T-helper 2 cell (primary cell): ENCODE measurements at places on chromosomes 5 and 9.

DNA sequence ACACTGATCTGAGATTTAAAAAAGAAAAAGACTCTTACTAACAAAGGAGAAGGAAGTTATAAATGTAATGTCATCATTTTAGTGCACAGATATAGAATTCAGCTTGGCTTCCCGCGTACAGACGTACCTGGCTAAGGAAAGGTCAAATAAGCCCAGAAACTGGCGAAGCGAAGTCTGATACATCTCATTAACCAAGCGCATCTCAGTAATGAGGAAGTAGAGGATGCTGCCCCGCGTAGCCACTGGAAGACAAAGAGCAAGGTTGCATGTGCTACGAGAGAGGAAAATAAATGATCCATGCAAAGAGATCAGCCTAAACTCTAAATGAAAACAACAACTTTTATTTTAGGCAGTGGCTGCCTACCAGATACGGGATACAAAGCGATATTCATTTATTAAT lies 208.8 kb downstream of the DNAH5 start:
- DNase-seq = no peak

GRCh38 chr5:167229751-167230150 lies 1061.7 kb upstream of the WWC1 start:
- no peak for DNase-seq

GRCh38 chr9:120913647-120914264 lies 12.8 kb downstream of the TRAF1 start:
- DNase-seq = no peak

DNA sequence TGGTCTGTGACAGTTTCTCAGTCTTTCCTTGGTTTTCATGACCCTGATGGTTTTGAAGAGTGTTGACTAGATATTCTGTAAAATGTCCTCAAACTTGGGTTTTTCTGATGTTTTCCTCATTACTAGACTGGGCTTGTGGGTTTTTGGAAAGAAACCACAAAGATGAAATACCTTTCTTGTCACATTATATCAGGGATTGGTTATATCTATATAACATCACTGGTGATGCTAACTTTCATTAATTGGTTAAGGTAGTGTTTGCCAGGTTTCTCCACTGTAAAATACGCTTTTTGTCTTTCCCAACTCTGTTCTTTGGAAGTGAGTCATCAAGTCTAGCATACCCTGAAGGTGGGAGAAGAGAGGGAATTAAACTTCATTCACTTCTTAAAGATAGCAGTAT lies 3.3 kb upstream of the IL31RA start:
- no peak for DNase-seq

- DNase-seq = no peak
Observed at GRCh38 chr5:120101771-120102170, 362.3 kb upstream of the PRR16 start.

DNA sequence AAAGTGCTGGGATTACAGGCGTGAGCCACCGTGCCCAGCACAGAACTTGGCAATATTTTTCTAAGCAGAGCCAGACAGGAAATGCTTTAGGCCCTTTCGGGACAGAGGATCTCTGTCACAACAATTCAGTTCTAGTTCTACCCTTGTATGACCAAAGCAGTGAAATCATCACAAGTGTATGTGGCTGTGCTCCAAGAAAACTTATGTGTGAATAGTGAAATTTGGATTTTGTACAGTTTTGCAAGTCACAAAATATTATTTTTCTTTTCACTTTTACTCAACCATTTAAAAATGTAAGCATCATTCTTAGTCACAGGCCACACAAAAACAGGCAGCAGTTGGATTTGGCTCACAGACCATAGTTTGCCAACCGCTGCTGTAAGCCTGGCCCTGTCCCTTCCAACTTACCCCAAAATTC lies 20.4 kb upstream of the PRUNE2 start:
- no peak for DNase-seq

DNA sequence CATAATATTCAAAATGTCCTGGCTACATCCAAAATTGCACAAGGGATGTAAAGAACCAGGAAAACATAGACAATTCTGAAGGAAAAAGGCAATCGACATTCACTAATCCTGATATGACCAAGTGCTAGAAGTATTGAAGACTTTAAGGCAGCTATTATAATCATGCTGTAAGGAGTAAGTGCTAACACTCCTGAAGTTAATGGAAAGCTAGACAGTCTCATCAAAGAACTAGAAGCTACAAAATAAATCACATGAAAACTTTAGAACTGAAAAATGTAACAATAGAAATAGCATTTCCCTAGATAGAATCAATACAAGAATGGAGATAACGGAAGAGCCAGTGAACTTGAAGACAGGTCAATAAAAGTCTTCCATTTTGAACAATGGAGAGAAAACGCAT lies 18.5 kb downstream of the FCN1 start:
- no peak for DNase-seq

DNA sequence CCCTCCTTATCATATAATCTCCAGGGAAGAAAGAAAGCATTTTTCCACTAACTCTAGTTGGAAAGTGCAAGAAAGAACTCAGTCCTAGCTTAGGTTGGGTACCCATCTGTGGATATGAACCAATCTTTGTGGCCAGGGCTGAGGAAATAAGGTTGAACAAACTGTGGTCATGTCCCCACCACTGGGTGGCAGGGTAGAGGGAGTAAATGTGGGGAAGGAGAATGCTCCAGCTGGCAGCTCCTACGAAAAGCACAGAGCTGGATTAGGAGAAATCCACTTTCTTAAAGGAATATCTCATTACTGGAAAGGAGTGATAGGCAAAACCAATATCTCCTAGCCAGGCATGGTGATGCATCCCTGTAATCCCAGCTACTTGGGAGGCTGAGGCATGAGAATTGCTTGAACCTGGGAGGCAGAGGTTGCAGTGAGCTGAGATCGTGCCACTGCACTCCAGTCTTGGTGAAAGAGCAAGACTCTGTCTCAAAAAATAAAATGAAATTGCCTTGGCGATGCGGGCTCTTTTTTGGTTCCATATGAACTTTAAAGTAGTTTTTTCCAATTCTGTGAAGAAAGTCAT lies 175.1 kb downstream of the CCDC192 start:
- DNase-seq = no peak

DNA sequence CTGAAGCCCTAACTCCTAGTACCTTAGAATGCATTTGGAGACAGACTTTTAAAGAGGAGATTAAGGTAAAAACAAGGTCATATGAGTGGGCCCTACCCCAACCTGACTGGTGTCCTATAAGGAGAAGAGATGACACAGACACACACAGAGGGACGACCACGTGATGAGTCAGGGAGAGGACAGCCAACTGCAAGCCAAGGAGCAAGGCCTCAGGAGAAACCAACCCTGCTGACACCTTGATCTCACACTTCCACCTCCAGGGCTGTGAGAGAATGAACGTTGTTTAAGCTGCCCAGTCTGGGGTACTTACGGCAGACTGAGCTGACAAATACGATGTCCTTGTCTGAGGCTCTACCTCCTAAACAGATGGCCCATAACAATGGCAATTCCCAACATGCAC lies 93.6 kb downstream of the ROR2 start:
- no peak for DNase-seq

DNA sequence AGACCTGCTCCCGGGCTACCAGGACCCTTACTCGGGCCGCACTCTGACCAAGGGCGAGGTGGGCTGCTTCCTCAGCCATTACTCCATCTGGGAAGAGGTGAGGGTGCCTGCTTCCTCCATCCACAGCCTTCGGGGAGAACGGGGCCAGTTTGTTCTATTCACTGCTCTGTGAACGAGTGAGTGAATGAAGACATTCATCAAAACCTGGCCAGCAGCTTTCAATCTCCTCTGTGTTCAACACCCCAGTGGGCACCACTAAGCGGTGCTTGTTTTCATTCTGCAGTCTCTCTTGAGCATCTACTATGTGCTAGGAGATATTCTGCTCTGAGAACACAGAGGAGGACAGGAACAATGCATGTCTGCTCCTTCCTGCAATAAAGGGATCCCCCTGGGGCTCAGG lies 10.6 kb downstream of the CERCAM start:
- no peak for DNase-seq

- DNase-seq = no peak
Observed at GRCh38 chr5:168879929-168880328, 300.8 kb upstream of the PANK3 start.

- no peak for DNase-seq
Observed at GRCh38 chr9:111078391-111079038, 40.2 kb upstream of the LPAR1 start.

- DNase-seq = no peak
Observed at GRCh38 chr5:150556859-150557508, 49.1 kb downstream of the NDST1 start.

DNA sequence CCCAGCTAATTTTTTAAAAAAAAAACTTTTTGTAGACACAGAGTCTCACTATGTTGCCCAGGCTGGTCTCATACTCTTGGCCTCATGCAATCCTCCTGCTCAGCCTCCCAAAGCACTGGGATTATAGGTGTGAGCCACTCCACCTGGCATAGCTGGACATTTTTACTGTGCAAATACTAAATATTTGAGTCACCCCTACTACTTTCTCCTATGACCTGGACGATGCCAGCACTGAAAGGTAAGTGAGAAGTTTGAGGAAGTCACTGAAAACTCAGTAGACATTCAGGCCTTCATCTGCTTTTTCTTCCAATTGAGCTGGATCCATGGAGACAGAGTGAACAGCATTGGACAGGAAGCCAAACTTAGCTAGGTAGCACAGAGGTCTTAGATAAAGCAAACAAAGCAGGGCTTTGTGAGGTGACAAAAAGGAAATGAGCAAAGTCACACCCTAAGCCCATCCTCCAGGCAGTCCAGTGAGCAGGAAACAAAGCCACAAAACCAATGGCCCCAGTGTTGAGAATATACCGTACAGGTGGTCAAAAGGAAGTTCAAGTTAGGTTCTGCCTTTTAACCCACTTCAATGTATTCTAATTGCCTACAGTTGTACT lies 192.6 kb upstream of the RASA1 start:
- DNase-seq = peak; percentile 36

DNA sequence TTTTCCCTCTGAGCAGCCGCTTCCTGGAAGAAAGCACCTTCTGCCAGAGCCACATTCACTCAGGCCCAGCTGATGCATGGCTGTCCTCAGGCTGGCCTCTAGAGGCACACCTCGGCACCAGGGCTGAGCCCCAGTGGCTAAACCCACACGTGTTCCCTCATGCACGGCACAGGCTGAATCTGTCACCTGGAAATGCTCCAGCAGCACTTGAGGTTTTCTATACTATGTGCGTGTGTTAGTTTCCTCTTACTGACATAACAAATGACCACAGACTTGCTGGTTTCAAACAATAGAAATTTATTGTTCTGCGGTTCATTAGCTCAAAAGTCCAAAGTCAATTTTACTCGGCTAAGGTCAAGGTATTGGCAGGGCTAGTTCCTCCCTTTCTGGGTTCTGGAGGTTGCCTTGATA lies 141.4 kb downstream of the LRRC70 start:
- DNase-seq = no peak

GRCh38 chr5:92147798-92148197 lies 764.7 kb upstream of the ARRDC3 start:
- DNase-seq = no peak

DNA sequence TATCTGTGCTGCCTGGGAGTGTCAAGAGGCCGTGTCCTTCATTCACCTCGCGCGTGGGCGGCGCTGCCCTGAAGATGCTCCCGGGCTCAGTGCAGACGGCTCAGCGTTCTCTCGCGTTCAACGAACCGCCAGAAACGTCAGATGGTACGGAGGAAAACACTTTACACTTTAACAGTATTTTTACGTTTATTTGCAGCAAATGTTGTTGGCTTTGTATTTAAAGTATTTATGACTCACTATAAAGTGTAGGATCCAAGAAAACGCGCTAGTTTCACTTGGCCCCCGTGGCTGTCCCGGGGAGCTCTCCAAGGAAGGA lies 544 bp upstream of the ERCC6L2 start:
- peak; percentile 76 for DNase-seq

GRCh38 chr5:45677524-45677923 lies 18.7 kb downstream of the HCN1 start:
- no peak for DNase-seq

- DNase-seq = no peak
Observed at GRCh38 chr9:4541281-4541680, 51.0 kb downstream of the SLC1A1 start.

- DNase-seq = no peak
Observed at GRCh38 chr9:115415450-115415849, 297.5 kb upstream of the TNC start.

DNA sequence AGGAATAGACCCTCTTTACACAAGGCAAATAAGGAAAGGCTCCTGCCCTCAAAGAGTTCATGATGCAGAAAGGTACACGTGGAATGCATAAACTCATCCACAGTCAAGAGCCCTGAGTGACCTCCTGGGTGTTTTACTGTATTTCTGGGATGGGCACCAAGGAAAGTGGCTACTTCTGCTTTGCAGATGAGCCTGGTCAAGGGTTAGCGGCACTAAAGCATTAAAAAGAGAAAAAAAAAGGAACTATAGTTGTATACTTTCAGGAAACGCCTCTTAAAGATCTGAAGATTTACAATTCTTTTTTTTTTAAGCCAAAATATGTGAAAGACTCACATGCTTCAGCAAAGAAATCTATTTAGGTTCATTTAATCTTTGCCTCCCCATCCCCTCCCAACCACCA lies 366.2 kb upstream of the PDE4D start:
- DNase-seq = no peak

- no peak for DNase-seq
Observed at GRCh38 chr5:52963636-52964035, 25.5 kb upstream of the ITGA2 start.

DNA sequence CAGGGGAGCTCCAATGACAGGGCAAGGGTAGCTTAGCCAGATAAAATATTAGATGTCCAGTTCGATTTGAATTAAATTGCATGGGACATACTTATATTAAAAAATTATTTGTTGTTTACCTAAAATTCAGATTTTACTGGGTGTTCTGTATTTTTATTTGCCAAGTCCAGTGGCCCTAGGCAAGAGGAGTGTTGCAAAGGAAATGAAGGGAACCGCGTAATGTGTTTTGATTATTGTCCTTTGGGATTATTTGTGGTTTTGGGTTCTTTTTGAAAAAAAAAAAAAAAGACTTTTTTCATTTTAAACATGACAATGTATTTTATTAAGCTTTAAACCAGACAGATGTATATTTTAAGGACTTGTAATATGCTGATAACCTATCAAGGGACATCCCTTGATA lies 179.3 kb downstream of the C9orf152 start:
- no peak for DNase-seq

DNA sequence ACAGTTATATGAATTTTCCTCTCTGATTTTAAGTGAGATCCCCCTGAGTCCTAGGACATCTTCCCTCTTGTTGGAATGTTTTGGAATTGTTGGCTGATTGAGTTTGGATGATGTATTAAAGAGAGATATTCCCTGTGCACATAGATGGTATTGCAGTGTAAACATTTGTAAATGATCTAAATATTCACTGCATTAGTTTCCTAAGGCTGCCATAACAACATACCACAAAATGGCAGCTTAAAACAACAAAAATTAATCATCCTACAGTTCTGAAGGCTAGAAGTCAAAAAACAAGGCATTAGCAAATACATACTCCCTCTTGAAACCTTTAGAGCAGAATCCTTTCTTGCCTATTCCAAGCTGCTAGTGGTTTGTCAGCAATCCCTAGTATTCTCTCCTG lies 38.0 kb upstream of the MROH2B start:
- DNase-seq = no peak
